ENCODE measurements at places on chromosomes 2 and 18. TPM values are rescaled to one million over a fixed set of nuclear protein-coding genes. Genes with fewer than 3 reads are reported as not detected.

DNA sequence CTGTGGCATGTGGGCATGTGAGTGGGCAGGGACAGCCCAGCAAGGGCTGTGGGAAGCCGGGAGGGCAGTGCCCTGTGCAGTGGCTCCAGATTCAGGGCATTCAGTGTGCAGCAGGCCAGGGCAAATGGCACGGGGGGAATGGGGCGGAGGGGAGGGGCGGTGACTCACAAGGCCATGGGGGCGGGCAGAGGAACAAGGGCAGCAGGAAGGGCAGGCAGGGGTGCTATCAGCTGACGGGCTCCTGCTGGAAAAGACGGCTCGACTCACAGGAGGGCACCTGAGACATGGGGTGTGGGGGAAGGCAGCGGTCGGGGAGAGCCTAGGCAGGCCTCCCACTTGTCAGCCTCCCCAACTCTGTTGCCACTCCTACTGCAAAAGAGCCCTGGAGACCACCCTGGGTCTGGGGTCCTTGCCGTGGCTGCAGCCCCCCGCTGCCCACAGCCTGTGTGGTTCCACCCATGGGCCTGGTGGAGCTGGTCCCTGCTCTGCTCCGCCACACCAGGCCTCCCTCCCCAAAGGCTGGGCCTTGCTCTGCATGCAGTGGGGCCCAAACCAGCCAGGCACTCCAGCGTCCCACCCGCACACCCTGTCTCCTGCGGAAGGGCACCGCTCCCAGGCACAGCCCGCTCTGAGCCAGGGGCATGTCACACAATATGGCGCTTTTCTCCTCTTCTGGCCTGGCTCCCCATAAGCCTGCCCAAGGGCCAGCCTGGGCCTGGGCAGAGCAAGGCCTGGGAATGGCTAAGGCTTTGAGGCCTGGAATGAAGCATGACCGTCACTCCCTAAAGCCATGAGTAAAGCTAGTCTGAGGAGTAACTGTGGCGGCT, 25.9 kb downstream of the HS6ST1 start:
- no peak for DNase-seq

DNA sequence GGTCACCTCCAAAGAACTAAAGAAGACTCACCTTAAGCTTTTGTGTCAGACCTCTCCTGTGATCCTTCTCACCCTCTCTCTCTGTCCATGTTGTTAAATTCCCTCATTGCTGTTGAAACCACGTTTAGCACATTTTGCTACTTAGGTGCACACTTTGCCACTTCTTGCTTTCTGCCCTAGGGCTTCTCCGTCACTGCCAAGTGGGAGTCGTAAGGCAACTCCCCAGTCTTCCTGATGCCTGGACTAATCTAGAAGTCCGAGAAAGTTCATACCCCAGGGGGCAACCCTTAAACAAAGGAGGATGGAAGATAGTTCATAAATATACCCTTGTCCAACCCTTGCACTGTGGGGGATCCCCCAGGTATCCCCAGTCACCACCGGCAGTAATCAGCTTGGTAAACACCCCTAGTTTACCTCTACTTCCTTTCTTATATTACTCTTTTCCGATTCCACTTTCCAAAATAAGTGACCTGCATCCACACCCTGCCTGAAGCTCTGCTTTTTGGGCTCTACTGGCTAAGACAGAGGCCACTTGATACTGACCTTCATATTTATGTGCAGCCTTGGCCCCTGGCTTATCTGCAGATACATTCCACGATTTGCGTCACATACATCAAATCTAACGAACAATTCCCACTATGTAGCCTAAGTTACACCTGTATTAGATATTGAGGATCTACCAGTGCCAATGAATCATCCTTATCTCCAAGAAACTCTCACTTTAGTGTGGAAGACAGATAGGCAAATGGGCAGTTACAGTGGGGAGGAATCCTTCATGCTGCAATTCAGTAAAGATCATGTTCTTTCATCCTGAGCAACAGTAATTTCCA, 776.2 kb downstream of the RNF144A start:
- DNase-seq = no peak

- no peak for DNase-seq
These were observed 201.7 kb downstream of the MYO1B start for GRCh38 chr2:191446910-191447309.

PDE1A gene
- total RNA-seq = 0.06 TPM

PLCD4 gene
- 0.93 TPM for total RNA-seq

BMP10 gene
- not detected for total RNA-seq

MYO7B gene
- total RNA-seq = 1.2 TPM
